ENCODE measurements at places on chromosomes 12 and 14. TPM values are rescaled to one million over a fixed set of nuclear protein-coding genes. Genes with fewer than 3 reads are reported as not detected.

SINHCAF gene
- 323 TPM for total RNA-seq

DPF3 gene
- not detected for total RNA-seq

CAPZA3 gene
- total RNA-seq: not detected

SLC25A47 gene
- not detected for total RNA-seq

TAS2R8 gene
- total RNA-seq: not detected

DNA sequence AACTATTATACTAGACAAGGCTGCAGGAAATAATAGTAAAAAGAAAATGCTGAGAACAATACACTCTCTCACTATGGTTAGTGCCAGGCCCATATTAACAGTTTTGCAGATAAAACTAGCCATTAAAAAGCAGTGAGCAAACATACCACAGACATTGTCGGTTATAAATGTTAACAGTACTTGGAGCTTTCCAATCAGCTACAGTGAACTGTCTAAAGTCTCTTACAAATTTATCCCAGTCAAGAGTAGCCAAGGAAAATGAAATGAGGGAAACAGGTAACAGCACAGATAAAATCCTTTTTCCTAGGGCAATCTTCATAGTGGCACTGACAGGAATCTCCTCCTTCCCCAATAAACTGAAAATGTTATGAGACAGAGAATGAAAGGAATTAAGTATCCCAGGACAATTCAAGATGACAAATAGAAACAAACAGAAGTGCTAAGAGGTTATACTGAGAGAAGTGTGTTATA, 30.8 kb downstream of the PAWR start:
- DNase-seq: no peak
- no peak overlapping the region for H3K4me3 ChIP-seq
- H3K27me3 ChIP-seq: no peaks in the 10 kb centered on the region
- no peak overlapping the region for H3K27ac ChIP-seq
- H3K36me3 ChIP-seq: peaks cover 35% of the 10 kb centered on the region
- no peaks in the 10 kb centered on the region for H3K4me1 ChIP-seq

DNA sequence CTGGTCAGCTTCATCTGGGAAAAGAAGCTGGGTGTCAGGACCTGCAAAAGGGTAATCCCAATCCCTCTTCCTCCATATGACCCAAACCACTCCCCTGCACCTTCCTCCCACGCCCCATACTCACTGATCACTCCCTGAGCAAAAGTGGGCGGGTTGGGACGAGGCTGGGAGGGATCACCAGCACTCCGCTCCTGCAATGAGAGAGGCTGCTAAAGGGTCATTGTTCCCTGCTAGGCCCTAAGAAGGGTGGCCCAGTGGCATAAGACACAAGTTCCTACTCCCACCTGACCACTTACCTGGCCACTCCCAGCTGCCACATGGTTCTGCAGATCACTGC, 15.7 kb upstream of the PRKAG1 start:
- peaks cover 88% of the 10 kb centered on the region for H3K36me3 ChIP-seq
- DNase-seq: no peak
- H3K4me3 ChIP-seq: no peak overlapping the region
- H3K27me3 ChIP-seq: no peaks in the 10 kb centered on the region
- no peak overlapping the region for H3K27ac ChIP-seq

DNA sequence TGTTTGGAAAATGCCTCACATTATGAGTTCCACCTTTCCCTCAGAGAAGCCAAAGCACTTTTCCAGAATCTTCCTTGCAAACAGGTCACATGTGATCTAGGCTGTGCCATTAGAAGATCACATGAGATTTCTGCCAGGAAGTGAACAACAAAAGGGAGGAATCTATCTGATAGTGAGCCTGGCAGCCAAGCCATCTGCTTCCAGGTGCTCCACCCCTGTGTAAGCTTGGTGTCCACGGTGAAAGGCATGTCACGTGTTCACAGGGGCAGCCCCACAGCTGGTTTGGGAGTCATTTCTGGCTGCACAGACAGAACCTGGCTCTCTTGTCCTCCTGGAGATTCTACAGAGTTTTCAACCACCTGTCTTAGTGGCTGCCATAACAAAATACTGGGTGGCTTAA, 3.5 kb upstream of the KSR2 start:
- no peak overlapping the region for H3K27ac ChIP-seq
- H3K36me3 ChIP-seq: no peaks in the 10 kb centered on the region
- DNase-seq: no peak
- H3K4me1 ChIP-seq: no peaks in the 10 kb centered on the region
- H3K4me3 ChIP-seq: no peak overlapping the region
- peaks cover 13% of the 10 kb centered on the region for H3K27me3 ChIP-seq

- no peaks in the 10 kb centered on the region for H3K27me3 ChIP-seq
- peaks cover 3% of the 10 kb centered on the region for H3K4me1 ChIP-seq
- DNase-seq: no peak
- no peak overlapping the region for H3K27ac ChIP-seq
Measured at GRCh38 chr14:73736842-73737241, 22.7 kb upstream of the PNMA1 start.

Measured in endodermal cell (in vitro differentiated cells).